ENCODE measurements at places on chromosomes 6 and 20.

- no peak for DNase-seq
Observed at GRCh38 chr6:44430326-44430725, 42.8 kb downstream of the CDC5L start.

GRCh38 chr6:35260591-35261570 is 1.3 kb downstream of the ZNF76 start:
- DNase-seq, result no peak

GRCh38 chr6:136014454-136015437 is 163.2 kb downstream of the PDE7B start:
- DNase-seq, result no peak

- no peak for DNase-seq
Observed at GRCh38 chr6:170047823-170048222, 243.1 kb downstream of the DLL1 start.

DNA sequence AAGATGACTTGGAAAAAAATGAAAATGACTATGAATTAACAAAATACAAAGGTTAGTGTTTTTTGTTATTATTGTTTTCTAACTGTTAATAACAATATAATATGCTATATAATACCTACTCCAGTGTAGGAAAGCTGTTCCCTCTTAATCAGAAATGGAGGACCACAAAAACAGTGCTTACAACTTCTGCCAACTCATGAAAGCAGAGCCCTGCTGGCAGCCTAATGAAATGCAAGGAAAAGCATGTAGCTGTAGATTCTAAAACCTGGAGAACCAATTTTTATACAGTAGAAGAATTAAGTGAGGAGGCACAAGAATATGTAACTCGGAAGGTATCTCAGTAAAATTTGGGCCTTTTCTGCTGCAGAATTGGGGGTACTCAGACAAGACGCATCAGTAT is 29.4 kb downstream of the PHIP start:
- no peak for DNase-seq

DNA sequence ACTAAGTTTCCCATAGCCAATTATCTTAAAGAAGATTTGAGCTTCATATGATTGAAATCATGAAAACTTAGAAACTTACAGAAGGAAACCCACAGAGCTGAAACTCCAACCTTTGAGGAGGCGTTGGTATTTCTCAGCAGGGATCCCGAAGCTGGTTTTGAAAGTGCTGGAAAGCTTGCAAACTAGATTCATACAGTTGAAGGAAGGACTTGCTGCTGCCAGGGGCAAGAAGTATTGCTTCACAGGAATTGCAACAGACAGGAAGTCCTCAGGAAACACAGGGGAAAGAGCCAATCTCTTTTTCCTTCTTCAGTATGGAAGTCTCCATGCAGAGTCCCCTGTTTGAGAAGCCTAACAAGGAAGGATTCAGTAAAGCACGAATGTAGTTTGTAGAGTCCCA is 419.7 kb downstream of the CD109 start:
- no peak for DNase-seq

DNA sequence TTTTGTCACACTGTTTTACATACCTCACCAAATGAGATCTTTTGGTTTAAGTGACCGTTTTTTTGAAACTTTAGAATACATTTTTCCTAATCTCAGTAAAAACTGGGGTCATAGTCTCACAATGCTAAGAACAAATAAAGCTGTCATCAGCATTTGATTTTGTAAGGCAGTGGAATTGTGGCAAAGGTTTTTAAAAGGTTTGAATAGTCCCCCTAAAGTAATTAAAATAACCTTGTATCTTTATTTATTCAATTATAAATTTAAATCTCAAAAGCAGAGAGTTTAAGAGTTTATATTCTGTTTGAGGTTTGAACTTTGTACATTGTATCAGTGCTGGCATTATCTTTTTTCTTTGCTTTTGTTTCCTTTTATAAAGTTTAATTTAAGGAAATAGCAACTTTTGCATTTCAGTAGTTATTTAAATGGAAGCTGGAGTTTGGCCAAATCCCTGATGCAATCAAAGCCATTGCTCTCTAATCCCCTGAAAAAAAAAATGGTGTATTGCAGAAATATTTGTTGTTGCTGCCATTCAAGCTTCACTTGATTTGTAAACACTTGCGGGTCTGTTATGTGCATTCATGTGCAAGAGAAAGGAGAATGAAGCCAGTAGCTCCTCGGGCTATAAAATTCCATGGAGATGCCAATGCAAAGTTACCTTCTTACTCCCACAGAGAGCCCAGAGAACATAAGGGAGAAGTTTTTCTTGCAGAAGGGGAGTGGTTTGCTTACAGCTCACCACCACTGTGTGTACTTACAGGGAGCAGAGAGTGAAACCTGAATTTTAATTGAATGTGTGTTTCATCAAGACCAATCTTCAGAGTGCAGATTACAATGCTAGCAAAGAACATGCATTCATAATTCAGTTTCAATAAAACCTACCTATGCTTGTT is 391.8 kb downstream of the ARHGAP18 start:
- DNase-seq, result no peak

GRCh38 chr6:24788031-24788665 is 10.6 kb downstream of the ARMH2 start:
- no peak for DNase-seq

DNA sequence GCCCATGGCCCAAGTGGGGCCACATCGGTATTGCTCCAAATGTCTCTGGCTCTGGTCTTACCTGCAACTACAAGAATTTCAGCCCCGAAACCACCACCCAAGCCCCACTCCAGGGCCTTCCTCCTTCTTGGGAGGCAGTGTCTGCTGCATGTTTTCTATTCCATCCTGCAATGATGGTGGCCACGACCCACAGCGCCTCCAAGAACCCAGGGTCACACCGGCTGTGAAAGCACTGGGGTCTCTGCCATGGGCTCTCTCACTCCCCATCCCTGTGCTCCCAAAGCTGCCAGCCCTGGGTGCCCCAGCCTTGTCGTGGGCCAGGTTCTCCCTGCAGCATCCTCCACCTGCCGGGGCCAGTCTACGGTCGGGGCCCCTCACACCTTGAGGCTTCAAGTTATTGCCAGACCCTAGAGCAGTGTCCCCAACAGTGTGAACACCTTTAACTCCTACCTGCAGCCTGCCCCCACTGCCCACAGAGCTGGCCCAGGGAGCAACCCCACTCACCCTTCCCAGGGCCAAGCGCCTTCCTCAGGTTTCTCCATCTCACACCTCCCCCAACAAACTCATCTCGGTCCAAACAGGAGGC is 115.4 kb downstream of the JPH2 start:
- no peak for DNase-seq

GRCh38 chr6:13375360-13375878 is 47.1 kb upstream of the TBC1D7 start:
- DNase-seq, result no peak

DNA sequence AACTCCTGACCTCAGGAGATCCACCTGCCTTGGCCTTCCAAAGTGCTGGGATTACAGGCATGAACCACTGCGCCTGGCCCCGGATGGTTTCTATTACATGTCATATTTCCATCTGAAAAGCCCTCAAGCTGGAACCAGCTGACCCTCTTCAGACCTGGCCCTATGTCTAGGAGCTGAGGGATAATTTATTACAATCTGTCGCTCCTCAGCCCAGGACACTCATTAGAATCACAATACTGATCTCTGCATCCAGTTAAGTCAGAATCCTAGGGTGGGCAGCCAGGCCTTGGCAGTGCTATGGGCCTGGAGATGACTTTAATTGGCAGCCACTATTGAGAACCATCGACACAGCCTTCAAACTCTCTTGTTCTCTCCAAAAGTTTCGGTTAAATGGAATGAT is 162.6 kb upstream of the SNX9 start:
- DNase-seq, result no peak

DNA sequence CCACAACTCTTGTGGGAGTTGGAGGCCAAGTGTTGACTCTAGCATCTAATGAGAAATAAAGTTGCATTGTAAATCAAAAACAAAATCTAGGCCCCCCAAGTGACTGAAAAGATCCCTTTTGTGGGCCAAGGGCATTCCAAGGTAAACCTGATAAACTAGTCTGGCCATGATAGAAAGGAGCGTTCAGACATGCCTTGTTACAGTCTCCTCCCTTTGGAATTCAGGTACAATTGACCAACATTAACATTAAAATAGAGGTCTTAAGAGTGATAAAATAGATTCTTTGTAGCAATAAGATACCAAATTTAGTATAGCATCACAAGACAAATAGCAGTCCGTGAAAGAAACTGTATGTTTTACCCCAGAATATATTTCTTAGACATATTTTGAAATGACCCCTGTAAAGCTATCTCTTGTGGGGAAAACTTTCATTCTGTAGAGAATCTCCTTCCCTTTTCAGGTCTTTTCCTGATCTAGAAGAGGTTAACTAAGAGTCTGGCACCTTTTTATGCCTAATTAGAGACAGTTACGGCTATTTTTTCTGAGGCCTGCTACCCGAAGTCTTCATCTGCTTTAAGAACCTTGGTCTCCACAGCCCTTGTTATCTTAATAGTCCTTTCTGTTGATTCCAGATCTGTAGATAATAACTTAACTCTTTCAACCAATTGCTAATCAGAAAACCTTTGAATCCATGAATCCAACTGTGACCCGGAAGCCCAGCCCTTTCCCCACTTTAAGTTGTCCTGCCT is 495.4 kb upstream of the MMS22L start:
- no peak for DNase-seq

GRCh38 chr6:5471637-5472398 is 210.5 kb downstream of the FARS2 start:
- DNase-seq, result no peak

DNA sequence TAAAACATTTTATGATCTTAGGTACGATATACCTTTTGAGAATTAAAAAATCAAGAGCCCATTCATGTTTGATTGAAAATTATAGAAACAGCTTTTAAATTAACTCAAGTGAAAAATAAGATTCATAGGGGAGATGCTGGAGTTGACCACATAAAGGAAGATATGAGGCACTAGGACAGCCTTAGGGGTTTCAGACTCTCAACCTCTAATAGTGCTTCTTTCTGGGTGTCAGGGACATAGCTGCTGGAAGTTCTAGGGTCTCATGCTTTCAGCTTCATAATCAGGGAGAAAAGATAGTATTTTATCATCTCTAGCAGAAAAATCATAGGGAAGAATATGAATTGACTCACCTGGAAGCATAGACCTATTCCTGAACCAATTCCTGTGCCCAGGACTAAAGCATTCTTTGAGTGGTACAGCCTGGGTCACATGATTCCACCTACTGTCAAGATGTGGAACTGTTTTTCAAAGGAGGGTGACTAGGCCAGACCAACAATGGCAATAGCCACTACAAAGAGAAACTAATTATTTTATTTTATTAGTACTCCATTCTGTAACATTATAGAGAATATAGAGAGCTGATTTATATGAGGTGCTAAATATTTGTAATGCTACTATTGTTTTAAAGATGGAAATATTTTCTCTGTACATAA is 27.8 kb upstream of the CENPW start:
- no peak for DNase-seq

- DNase-seq, result no peak
Observed at GRCh38 chr20:35876033-35876320, 78.3 kb downstream of the SCAND1 start.

DNA sequence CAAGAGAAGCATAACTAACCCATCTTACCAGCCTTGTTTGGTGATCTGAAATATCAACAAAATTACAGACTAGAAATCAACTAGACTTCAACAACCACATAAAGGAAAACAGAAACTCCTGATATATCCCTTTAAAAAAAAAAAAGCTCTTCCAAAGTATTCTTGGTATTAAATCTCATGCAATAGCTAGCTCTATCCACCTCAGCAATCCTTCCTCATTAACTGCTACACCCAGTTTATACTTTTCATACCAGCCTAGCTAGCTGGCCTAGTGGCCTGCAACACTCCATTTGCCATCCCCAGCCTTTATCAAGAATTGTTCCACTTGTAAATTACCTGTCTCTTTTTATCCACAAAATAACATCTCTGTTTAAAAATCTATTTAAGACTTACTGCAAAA is 69.0 kb downstream of the BACH2 start:
- no peak for DNase-seq

DNA sequence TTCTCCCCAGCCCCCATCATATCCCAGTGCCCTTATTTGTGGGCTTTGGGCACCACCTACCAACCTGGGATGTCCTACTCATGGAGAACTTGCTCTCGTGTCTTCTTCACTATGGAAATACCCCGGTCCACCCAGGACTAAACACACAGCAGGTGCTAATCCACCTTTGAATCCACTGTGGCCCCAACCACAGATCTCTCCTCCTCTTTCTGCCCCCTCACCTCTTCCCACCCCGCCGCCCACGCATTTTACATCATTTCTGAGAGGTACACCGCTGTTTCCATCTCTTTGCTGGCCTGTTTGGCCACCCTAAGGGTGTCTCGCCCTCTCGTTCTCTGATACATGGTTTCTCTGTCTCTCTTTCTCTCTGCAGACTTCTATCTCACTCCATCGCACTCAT is 82.5 kb upstream of the CTNNBL1 start:
- DNase-seq, result no peak

DNA sequence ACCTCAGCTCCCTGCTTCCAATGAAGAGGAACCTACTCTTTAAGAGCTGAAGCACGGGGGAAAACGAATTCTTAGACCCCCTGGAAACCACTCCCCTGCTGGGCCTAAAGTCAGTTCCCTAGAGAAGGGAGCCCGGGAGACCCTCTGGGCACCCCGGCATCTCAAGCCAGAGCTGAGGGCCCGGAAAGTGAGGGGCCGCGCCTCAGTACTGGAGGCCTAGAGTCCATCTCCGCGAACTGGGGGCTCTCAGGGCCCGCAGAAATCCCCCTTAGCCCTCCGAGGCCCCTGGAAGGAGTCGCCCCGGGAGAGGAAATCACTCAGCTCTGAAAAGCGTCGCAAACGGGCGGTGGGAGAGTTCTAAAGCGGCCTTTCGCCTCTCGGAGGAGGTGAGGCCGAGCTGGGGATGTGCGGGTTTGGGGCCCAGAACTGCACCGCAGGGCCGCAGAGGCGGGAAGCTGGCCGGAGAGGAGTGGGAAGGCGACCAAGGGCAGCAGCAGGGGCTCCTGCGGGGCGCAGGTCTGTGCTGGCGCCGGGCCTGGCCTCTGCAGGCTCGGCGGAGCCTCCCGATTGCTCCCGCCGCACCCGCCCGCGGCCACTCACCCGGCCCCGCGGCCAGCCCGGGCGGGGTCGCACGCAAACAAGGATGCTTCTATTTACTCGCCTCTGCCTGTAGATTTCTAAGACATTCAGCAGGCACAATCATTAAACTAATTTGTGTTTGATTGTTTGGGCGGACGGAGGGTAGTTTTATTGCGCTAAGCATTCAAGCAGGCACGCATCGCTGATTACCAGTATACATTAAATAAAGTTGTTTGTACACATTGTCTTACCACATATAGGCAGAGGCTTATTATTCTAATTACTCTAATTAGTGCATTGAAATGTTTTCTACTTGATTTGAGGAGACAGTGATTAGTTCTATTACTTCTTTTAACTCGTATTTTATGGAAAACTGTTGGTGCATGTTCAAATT is 9.2 kb downstream of the POU3F2 start:
- DNase-seq, result peak; percentile 42

- no peak for DNase-seq
Observed at GRCh38 chr6:84758486-84758885, 5.9 kb downstream of the TBX18 start.

GRCh38 chr6:131510591-131510990 is 62.4 kb upstream of the ARG1 start:
- DNase-seq, result no peak

- peak; percentile 30 for DNase-seq
Observed at GRCh38 chr6:42819803-42820511, 38.1 kb downstream of the BICRAL start.
